ENCODE measurements at places on chromosomes 5 and 9.

DNA sequence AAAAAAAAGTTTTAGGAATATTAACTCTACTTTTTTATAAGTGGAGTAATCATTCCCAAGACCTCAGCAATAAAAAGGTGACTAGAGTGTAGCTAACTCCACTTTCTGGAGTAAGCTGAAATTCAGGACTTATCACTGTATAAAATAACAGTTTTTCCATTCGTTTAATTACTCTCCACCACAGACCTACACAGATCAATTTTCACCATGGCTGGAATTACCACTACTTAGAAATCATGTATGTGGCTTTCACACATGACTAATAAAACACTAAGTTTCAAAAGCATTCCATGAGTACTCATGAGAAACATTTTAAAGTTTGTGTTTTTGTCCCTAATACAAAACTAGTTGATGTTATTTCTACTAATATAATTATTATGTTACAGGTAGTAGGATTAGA, 9.9 kb downstream of the PLPP1 start:
- no peak for DNase-seq

DNA sequence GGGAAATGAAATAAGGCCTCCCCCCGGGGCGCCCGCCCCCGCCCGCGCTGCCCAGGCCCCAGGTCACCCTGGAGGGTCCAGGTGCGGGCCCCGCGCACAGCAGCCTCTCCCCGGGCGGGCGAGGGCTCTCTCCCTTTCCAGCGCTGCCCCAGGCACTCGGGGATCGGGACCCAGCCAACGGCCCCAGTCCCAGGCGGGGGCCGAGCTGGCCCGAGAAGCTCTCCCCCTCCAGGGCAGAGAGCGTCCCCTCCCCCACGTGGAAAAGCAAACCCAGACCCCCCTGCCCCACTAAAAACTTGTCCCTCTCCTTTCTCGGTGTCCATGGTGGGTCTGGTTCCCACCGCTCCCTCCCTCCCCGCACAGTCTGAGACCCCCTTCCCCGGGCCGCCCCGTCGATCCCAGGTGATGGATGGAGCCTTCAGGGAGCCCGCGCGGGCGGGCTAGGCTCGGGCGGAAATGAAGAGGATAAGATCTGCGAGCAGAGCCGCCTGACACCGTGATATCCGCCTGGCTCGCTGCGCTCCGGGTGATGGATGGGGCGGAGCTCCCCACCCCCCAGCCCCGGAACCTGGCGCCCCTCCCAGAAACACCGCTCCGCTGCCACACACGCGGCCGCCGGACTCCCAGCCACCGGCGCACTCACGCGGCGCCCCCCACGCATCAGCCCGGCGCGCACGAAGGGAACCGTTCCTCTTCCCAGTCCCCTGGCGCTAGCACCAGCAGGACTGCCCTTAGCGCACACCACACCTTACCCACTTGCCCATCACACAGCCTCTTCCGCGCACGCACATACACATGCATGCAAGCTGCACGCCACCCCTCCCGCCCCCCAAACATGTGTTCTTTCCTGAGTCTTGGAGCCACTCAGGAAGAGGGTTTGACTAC, 81.7 kb upstream of the ZBTB43 start:
- no peak for DNase-seq

GRCh38 chr9:76401580-76402354, 7.5 kb upstream of the RFK start:
- no peak for DNase-seq

DNA sequence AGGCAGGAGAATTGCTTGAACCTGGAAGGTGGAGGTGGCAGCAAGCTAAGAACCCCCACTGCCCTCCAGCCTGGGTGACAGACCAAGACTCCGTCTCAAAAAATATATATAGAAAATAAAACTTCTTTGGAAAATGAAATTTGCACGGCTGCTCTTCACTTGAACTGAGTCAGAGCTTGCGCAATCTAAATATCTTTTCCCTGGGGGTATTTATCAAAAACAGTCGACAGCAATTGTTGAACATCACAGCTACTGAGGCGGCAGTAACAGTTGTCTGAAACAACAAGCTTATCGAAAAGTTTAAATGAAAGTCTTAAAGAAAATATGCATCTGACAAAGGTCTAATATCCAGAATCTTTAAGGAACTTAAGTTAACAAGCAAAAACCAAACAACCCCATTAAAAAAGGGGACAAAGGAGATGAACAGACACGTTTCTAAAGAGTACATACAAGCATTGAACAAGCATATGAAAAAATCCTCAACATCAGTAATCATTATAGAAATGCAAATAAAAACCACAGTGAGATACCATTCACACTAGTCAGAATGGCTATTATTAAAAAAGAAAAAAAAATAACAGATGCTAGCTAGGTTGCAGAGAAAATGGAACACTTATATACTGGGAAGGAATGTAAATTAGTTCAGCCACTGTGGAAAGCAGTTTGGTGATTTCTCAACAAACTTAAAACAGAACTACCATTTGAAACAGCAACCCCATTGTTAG, 153.6 kb upstream of the CDH9 start:
- DNase-seq: no peak

DNA sequence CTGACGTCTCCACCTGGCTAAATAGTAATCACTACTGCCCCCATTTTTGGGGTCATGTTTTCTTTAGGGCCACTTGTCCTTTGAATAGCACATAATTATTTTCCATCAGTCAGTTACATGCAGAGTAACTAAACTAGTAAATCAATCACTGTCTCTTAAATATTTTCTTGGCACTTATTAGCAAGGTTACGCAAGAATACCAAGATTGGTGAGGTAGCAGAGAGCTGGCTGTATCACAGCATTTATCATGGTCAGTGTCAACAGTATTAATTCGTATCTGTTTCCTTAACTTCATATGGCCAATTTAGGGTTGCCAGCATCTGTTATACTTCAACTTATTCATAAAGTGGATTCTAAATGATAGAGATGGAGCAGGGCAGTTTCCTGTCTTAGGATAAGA, 346.8 kb upstream of the FAM174A start:
- no peak for DNase-seq

DNA sequence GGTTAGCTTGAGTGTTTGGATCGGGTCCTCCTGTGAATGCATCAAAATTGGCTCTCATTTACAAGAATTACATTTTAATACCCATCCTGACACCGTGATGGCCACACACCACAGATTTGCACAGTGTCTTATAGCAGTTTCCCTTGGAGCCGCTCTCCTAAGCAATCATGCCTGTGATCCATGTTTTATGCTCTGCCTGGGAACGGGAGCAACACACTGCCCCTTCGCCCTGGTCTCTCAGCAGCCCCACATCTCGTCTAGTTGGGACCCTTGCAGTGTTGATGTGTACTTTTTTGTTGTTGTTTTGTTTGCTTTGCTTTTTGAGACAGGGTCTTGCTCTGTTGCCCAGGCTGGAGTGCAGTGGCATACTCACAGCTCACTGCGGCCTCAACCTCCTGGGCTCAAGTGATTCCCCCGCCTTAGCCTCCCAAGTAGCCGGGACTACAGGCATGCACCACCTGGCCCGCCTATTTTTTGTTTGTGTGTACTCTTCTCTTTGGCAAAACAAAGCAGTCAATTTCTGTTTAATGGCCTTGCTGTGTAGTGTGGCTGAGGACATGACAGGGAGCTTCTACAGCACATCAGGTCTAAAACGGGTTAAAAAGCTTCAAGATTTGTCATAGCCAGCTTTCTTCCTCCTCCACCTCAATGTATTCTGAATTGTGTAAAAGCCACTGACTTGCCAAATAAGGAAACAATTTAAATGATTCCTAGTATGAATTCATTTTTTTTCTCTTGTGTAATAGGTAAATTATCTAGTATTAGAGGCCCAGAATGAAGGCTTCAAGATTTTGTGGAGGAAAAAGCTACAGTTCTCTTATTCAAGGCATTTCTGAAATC, 101.6 kb upstream of the TBCA start:
- DNase-seq: no peak

DNA sequence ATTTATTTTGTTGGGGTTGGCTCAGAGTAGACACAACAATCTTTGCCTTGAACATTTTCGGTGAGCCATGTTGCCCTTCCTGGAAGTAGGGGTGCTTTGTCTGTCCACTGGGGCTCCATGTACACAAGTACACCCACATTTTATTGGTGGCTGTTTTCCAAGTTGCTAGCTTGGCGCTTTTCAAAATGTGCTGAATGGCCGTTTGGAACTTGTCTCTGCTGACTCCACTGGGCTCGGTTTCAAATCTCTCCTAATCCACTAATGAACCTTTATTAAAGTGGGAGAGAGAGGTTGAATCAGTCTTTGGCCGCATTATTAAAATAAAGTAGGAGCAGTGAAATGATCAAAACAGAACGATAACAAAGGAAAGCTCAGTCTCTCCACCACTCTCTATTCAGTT, 64.6 kb upstream of the TAF11L2 start:
- DNase-seq: no peak

DNA sequence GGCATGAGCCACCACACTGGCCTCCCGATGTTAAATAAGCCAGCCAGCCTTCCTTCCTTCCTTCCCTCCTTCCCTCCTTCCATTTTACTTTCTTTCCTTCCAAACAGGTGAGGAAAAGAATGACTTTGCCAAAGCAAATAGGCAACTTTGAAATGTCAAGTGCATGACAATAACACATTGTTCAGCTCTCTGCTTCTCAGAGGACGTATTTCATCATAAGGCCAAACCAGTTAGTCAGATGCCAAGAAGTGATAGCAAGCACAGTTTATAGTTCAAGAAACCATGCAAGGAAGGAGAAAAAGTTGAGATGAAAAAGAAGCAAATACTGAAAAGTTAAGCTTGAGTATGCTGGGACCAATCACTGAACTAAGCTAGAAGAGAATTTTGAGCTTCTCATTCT, 29.5 kb downstream of the POU4F3 start:
- peak; percentile 55 for DNase-seq

GRCh38 chr9:127778280-127779135, at the start of gene SH2D3C:
Gene SH2D3C (minus strand): TSS chr9:127778666. CDS start chr9:127778627, 39 bp downstream.
- DNase-seq: no peak
